ENCODE measurements at places on chromosomes 12 and 14.
A peak's percentile ranks its signal among the peaks of the same experiment; 100 is the strongest.

DNA sequence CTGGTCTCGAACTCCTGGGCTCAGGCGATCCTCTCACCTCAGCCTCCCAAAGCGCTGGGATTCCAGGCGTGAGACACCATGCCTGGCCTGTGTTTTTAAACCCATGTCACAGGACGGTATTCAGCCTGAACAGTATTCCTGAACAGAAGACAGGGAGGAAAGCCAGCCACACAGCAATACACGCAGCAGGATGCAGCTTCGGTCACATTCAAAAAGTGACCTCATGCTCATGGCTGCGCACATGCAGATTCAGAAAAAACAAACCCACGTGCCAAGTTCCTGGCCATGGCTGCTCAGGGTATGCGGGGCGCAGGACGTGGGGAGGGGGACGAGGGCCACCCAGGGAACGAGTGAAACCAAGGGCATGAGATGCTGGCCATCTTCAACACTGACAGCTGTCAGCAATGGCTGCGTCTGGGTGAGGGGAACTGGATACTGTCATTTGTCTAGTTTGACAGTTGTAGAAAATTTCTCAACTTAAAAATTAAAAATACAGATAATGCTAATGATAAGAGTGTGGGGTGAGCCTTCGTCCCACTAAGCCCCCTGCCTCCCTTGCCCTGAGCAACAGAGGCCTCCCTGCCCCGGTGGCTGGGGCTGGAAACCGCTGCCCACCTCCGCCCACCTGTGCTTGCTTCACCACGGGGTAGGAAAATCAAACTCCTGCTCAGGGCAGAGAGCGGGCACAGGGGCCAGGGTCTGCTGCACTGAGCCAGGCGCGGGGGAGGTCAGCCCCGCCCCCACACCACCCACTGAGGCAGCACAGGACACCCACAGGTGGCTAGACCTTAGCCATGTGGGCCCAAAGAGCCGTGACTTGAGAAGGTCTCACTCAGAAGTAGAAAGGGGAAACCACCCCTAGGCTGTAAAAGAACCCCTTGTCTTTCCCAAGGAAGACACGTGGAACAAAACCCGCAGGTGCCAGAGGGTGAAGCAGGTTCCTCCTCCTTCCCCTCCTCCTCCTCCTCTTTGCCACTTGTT is 84.2 kb downstream of the SCARB1 start:
- DNase-seq: no peak

- DNase-seq: no peak
Measured at GRCh38 chr12:13198876-13199275, 2.4 kb downstream of the EMP1 start.

DNA sequence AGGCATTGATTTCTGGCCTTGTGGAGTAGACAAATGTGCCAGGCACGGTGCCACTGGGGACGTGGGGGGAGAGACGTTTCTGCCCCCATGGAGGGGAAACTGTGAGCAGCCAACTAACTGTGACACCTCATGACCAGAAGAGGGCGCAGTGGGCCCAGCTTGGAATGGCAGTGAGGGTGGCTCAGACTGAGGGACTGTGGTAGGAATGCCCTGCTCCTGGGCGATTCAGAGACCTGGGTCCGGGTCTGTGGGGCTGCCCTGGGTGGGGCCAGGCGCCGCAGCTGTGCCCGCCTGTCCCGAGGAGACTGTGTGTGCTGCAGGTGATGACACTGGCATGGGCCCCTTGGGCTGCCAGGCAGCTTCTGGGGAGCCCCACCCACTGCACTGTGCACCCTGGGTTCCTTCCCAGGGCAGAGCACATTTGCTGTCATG is 60.6 kb downstream of the SLC25A47 start:
- peak; percentile 63 for DNase-seq

DNA sequence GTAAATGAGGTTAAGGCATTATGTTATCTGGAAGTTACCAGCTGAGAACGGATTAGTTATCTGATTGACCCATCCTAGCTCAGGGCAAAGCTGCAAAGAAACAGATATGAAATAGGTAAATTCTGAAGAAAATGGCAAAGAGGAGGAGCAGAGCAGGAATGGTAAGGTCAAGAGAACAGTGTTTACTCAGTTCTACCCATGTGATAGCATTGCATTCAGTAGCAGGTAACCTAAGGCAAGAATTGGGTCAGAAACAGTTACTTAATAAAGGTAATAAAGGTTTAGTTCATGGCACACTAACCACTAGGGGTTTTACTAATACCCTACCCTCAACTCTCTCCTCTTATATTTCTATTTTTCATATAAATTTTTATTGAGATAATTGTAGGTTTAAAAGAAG is 224.8 kb downstream of the ASCL1 start:
- DNase-seq: no peak

GRCh38 chr12:48940181-48940580 is 14.9 kb upstream of the FKBP11 start:
- peak; percentile 82 for DNase-seq

DNA sequence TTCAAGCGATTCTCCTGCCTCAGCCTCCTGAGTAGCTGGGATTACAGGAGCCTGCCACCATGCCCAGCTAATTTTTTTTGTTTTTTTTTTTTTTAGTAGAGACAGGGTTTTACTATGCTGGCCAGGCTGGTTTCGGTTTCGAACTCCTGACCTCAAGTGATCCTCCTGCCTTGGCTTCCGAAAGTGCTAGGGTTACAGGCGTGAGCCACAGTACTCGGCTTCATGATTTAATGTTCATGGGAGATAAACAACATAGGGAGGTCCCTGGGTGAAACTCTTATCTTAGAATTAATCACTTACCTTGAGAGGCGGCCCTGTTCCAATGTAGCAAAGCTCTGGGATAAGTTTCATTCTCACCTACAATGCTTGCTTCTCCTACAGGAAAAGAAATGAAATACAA is 48.3 kb downstream of the SEL1L start:
- DNase-seq: no peak

DNA sequence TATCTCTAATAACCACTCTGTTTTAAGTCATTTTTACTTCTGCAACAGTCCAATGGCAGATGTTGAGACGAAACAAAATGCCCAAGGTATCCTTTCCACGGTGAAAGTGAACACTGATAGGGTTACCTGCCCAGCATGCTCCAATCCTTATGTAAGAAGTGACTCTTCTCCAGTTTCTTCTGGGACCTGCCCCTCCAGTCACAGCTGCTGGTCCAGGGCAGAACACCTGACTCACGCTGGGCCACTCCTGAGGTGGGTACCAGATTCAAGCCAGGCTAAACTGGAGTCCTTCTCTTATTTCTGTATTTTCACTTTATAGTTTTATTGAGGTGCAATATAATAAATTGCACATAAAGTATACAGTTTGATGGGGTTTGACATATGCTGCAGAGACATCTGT is 16.7 kb downstream of the NT5DC3 start:
- DNase-seq: no peak

GRCh38 chr14:33709711-33710110 is 241.2 kb downstream of the EGLN3 start:
- DNase-seq: no peak

- DNase-seq: no peak
Measured at GRCh38 chr14:81474148-81474492, 59.5 kb downstream of the SEL1L start.

- DNase-seq: no peak
Measured at GRCh38 chr12:52293926-52294325, 2.6 kb upstream of the KRT81 start.

DNA sequence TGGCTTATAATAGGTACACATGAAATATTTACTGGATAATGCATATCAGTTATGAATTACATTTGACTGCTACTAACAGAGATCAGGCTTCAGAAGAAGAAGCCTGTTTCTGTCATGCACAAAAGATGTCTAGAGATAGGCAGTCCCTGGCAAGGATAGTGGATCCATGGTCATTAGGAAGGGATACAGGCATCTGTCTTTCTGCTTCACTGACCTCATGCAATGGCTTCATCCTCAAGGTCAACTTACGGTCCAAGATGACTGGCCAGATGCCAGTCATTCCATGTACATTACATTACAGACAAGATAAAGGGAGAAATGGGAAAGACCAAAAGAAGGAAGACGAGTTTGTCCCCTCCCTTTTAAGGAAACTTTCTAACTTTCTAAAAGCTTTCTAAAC is 94.0 kb downstream of the NUAK1 start:
- no peak for DNase-seq

GRCh38 chr14:73162251-73162650 is 25.9 kb downstream of the PSEN1 start:
- no peak for DNase-seq

GRCh38 chr14:24054646-24055045 is 2.8 kb downstream of the CARMIL3 start:
- no peak for DNase-seq

DNA sequence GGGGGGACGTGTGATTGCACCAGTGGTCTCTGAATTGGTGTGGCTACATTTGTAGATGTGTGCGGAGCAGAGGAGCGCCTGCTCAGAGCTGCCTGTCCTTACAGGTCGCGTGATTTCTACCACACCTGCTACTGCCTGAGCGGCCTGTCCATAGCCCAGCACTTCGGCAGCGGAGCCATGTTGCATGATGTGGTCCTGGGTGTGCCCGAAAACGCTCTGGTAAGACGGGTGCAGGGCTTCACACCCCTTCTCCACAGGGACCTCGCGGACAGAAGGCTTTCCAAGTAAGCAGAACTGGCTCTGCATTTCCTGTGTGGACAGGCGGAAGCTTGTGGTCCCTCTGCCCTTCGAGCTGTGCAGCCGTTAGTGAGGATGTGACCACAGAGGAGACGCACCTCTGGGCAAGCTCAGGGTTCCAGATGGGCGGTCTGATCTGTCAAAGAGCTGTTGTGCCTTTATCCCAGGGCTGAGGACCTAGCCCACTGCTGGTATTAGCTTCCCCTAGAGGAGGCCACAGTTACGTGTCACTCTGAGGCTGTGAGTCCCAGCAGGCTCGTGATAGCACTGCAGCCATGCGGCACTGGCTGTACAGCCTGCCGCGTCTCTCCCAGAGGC is 47.7 kb downstream of the MAX start:
- peak; percentile 96 for DNase-seq

GRCh38 chr12:96053476-96054243 is 18.3 kb upstream of the LTA4H start:
- no peak for DNase-seq

DNA sequence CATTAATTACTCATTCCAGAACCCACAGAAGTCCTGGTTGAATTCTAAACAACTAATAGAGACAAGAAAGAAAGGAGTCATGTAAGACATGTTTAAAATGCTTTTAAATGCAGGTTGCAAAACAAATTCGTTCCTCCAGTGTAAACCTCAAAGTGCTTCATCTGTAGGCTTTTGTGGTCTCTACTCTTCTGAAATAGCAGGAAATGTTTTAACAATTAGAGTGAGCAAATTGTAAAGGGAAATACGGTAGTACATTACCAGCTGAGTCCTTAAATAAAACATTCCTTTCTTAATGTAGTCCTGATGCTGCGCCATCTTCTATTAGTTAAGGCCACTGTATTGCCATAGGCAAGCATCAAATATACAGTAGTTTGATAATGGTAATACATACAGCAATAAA is 1934.2 kb upstream of the SEL1L start:
- DNase-seq: no peak

DNA sequence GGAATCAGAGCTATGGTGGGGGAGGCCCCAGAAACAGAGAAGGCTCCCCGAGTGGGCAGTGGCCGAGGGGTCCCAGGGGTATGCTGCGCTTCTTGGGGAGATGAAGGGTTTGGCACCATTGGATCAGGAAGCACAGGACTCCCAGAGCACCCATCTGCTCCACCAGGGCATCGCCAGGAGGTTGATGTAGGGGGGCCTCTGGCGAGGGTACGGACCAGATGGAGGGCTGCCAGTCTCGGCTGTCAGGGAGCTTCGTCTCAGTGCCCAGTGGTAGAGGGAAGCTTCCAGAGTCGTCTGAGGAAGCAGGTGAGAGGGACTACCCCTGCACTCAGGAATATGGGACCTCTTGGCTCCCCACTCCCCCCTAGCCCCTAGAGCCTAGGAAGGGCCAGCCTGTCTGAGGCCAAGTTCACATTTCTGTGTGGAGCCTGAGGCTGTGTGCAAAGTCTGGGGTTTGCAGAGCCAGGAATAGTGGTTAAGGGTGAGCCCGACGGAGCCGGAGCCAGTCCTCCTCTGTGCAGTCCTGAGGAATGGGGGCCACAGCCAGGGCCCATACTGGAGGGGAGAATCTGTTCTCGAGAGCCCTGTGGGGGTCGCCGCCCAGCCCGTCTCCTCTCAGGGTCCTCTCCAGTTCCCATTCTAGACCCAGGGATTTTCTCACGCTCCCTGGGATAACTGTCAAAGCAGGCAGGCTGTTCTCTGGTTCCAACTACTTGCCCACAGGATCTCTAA is 10.2 kb downstream of the SLC48A1 start:
- no peak for DNase-seq

Data from KBM-7 (cell line).